Stimulated activated CD8-positive, alpha-beta memory T cell treated with anti-CD3 and anti-CD28 coated beads, Interleukin-4, amount 100 ng/mL, for 4 hours (primary cell): ENCODE measurements at places on chromosomes 4 and X.
A peak's percentile ranks its signal among the peaks of the same experiment; 100 is the strongest.

DNA sequence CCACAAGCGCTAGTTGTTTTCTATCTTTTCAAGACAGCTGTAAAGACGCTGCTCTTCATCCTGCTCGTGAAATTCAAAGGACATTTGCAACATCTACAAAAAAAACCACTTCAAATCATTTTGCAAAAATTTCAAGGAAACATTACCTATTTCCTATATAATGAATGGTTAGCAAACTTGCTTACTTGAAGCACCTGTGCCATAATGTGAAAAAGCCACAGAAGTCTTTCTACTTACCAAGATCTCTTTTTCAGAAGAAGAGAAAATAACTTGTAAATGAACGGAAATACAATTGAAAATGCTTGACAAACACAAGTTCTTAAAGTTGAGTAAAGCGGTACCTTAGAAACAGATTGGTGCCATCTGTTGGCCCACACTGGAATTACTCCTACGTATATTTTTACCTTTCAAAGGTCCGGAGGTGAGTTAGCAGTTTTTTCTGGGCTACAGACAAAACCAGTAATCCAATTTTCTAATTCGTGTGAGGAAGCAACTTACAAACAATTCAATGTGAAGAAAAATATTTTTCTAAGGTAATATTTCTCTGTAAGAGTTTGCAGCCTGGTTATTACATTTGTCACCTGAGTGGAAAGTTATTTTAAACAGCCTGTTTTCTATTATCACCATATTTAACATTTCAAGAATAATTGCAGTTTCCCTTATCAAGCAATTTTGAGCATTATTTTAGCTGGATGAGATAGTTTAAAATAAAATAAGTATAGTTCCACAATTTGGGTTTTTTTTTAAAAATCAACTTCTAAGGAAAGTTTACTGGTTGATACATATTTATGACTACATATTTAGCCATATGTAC is at the start of gene TLR6:
Gene TLR6 (minus strand): TSS at position 294 of the 814 bp plus-strand sequence. CDS start 27,344 bp downstream, outside the sequence.
- peak; percentile 49 for DNase-seq

GRCh38 chrX:119406776-119407175 is 7.6 kb downstream of the SLC25A43 start:
- no peak for DNase-seq

DNA sequence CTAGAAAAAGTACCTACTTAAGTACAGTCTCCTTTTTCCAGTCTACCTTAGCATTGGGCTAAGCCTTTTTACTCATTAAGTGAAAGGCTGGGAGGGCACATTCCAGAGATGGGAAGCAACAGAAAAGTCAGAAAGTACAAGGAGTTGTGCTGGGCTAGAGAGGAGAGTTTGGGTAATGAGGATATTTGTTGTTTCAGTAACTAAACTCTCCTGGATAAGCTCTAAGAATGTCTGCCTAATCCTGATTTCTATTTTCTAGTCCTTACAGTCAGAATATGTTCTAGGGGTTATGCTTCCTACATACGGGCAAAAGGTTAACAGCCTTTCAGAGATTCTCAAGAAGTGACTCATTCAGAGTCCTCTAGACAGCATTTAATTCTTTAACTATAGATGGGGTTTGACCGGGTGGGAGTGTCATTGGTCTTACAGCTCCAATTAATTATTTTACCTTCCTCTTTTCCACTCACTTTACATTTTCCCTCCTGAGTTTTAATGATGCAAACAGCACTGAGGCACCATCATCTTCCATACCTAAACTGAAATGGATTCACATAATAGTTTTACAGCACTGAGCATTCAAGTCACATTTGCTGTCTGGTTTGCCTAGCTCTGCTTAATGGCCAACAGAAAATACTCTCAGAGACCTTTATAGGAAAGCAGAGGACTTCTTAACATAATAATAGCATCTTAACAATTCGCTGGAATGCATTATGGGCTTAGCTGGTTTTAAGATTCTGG is 42.9 kb downstream of the USP26 start:
- DNase-seq, result no peak

DNA sequence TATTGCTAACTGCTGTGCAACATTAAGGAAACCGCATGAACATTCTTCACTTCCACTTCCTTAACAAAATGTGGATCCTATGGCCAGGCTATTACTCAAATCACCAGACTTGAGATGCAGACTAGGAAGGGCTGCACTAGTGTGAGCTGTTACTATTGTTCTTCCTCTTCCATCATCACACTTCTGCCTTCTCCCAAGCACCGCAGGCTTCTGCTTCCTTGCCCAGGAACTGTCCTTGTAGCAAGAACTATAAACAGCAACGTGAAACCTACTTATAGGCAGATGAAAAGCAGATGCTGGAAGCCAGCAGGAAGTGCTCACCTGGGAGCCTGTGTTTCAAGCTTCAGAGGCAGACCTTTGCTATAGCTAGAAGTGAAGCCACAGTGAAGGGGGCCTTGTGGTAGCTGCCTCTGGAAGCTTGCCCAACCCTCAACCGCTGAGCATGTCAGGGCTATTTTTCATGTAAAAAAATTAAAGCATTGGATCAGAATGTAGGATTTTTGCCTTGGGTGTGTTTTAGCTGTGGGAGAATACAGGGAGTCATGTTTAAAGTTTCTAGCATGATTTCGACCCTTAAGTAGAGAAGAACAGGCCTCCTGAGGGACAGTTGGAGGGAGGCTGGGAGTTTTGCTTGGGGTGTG is 43.9 kb downstream of the CLNK start:
- DNase-seq, result no peak

DNA sequence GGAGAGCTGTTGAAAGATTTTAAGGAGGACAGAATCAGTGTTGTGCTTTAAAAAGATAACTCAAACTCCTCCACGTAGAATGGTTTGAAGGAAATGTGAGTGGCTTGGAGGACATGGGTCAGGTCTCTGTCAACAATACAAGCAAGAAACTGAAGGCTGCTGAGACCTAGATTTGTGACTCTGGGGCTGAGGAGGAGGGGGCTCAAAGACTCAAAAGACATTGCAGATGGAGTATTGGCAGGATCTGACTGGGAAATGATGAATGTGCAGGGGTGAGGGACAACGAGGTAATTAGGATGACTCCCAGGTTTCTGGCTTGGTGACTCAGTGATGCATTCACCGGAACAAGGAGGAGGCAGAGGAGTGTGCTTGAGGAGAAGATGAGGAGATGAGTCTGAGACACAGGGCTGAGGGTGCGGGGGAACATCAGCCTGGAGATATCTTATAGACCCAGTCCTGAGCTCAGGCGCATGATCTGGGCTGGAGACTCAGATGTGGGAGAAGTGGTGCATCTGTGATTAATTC is 3.3 kb upstream of the RPS4X start:
- no peak for DNase-seq

DNA sequence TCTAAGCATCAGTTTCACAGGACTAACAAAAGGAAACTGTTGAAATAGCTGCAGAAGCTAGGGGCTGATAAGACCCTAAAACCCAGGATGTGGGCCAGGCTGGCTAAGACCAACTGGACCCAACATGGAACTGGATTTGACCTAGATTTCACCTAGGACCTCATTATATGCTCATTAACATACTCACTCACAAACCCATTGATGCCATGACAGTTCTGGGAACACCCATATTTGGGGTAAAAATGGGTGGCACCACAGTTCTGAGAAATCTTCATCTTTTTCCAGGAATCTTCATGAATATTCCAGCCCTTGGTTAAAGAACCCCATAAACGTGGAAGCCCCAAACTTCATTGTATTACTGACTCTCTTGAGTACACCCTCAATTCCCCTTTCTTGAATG is 41.1 kb downstream of the HSD17B13 start:
- no peak for DNase-seq

- no peak for DNase-seq
These were observed 14.0 kb downstream of the APOOL start for GRCh38 chrX:85017721-85018120.

DNA sequence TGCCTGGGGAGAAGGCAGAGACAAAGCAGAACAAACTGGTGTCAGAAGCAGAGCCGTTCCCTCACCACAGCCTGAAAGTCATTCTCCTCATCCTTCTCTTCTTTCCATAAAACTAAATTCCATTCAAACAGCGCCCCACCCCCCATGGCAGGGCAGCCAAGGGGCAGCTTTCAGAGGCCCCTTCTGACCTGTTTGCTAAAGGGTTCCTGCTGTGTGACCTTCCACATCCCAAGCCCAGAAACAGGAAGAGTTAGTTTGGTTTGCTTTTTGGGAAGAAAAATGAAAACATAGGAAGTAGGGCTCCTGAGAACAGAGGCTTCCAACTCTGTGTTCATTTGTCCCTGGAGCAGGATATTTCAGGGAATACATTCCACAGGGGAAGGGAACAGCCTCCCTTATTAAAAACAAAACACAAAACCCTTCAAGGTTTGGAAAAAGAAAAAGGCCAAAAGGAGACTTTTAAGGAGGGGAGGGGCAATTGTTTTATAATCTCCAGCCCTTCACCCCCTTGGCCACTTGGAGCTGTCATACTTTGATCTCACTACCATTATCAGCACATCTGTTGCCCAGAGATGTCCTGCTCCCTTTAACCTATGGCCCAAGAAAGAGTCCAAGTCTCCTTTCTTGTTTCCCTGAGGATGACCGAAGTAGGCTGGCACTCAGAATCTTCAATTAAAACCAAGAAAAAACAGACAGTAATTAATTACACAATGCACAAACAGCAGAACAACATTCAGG is 25.3 kb downstream of the STARD8 start:
- DNase-seq, result no peak

- DNase-seq, result no peak
These were observed 119.7 kb downstream of the SHOX start for GRCh38 chrX:750263-750662.

DNA sequence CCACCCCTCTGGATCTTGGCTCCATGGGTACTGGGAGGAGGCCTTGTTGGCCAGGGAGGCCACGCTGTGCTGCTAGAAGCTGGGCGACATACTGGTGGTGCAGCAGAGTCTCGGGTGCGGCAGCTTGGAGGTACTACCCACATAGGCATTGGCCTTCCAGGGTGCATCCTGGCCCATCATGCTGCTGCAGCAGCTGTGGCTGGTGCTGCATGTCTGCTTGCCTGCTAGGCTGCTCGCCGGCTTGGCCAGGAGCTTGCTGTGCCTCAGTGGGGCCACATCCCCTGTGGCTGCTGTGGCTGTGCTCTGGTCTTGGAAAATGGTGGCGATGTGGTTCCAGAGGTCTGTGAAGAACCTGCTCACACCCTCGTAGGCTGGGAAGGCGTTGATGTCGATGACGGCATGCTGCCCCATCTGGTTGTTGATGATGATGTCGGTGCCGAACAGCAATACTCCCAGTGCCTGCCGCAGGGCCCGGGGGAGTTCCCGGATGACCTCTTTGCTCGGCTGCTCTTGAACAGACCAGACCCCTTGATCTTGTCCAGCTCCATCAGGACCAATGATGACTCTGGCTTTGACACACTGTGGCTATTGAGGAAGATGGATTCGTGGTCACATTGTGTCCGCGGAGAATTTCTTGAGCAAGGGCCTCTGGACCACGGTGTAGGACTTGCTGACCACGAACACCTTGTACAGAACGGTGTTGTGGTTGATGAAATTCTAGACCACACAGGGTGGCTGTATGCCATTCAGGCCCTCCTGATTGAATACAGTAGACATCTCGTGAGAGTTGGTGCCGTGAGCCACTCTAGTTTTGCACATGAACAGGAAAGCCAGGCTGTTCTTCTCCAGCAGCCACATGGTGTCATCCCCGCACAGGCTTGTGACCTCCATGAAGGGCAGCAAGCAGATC is 11.8 kb downstream of the RBM10 start:
- no peak for DNase-seq

- DNase-seq, result no peak
These were observed 320.6 kb downstream of the DTHD1 start for GRCh38 chr4:36601864-36602495.

DNA sequence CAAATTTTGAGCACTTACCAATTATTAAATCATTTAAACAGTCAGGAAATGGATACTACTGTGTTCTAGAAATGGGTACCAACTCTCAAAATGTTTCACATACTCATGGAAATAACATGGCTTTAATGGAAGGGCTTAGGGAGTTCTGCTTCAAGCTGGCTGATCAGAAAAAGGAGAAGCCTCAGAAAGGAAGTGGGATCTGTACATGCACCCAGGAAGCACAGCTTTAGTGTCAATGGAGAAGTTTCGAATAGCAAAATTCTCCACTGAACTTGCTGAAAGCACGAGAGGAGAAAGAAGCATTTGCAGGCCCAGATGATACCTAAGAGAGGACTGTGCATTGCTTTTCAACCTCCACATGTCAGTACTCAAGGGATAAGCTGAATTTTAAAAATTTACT is 11.1 kb upstream of the HS3ST1 start:
- no peak for DNase-seq

DNA sequence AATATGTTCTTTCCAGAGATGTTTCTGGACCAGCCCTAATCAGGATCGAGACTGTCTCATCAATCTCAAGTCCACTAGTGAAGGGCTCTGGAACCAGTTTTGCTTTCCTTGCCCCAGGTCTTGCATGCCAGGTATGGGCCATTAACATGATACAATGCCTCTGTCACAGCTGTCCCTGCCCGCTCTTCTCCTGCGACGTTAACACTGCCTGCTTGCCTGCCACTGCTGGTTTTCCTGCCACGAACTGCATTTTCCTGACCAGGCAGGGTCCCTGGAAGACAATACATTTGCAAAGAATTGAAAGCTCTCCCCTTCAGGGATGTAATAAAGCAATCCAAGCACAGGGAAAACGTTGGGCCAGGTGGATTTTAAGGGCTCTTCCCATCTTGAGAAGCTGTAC is 200.3 kb downstream of the MID1 start:
- no peak for DNase-seq

GRCh38 chr4:87049508-87049907 is 114.7 kb downstream of the AFF1 start:
- no peak for DNase-seq

DNA sequence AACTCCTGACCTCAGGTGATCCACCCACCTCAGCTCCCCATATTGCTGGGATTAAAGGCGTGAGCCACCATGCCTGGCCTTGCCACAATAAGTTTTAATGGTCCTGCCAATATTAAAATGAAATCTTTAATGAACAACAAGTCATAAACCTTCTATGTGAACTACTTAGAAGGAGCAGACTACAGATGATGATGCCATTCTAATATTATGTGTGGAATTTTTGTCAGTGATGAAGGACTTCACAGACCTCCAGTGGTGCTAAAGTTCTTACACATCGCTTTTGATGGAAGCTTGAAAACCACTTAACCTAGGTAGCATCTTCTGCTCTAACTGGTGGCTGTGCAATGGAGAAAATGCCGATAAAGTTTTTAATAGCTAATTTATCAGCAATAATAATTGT is 331.4 kb downstream of the CCSER1 start:
- DNase-seq, result no peak

DNA sequence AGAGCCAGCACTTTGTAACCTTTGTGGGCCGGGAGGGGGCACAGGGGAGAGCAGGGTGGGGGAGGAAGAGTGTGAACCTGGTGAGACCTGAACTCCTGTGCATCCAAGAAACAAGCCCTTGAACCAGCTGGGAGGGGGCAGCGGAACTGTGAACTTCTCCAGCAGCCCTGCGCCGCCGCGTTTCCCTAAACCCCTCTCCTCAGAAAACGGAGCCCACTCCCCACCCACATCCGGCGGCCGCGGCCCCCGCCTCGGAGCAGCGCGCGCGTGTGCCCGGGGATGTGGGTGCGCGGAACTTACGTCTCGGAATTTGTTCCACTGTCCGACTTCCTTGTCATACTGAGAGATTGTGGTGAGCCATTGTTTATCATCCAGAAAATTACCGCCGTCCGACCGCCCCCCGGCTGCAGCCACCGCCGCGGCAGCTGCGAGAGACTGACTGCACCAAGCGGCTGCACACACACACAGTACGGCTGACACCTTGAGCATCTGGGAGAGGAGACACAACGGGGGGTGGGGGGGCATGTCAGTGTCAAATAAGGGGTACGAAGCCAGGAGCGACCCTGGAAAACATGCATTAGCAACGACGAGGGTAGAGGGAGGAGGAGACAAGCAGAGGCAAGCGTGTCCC is 494 bp downstream of the SPOCK3 start:
- no peak for DNase-seq
